NCI-H2171 treated with DMSO at 0.1 percent for 48 hours (cell line): ENCODE measurements at places on chromosomes 2 and 18.

GRCh38 chr2:238890131-238890530, 42.2 kb downstream of the TWIST2 start:
- no peak for DNase-seq

GRCh38 chr18:35038029-35038428, 3.2 kb upstream of the MAPRE2 start:
- DNase-seq = no peak

DNA sequence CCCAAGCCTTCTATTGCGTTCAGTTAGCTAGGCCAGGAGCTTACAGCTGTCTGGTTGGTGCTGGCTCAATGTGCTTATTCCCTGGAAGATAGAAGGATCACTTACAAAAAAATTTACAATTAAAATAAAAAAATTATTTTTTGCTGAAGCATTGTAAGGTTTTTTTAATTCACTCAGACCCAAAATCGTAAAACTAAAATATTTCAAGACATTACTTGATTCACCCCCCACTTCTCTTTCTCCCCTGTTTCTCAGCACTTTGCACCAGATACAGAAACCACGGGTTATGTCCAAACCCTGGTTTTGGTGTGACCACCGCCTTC, 911 bp upstream of the PTPRM start:
- peak; percentile 33 for DNase-seq

- DNase-seq = no peak
Measured at GRCh38 chr2:47897883-47898731, 8.2 kb downstream of the FBXO11 start.

DNA sequence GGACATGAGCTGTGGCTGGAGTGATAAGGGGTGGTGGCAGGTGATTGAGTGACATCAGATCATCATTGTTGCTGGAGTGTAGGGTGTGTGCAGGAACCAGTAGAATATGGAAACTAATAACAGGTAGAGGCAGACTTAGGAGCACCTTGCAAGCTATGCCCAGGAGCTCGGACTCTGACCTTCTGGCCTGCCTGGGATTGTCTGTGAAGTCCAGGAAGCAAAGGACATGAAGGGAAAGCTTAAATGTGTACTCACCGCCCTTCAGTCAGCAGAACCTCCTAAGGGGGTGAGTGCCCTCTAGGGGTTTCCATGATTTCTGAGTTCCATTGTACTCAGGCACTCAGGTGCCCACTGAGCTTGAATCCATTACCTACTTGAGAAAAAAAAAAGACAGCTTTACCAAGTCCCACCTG, 104.2 kb downstream of the CRIM1 start:
- DNase-seq = peak; percentile 6

GRCh38 chr18:26655525-26656430, 107.4 kb upstream of the KCTD1 start:
- DNase-seq = peak; percentile 63

- peak; percentile 52 for DNase-seq
Measured at GRCh38 chr2:42935692-42936671, 143.6 kb upstream of the HAAO start.

DNA sequence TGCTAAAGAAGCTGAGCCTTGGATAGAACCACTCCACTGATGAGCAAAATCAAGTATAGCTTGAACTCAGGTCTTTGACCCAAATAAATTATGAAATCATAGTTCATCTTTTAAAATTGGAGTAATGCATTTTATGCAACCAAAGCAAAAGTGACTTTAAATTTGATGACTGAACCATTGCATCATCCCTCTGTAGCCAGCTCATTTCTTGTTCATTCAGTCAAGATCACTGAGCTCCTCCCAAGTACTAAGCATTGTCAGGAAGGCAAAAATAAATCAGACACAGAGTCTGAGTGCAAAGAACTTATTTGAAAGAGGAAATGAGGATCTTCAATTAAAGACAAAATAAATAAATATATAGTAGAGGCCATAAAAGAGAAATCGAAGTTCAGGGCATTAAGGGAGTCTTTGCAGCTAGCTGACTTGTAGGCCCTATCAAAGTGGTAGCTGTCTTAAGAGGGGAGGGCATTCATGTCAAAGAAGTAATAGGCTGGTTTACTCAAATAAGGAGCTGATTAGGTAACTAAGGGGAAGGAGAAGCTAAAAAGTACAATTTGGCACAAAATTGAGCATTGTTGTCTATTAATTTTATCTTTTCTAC, 411.8 kb downstream of the MTX2 start:
- DNase-seq = no peak

DNA sequence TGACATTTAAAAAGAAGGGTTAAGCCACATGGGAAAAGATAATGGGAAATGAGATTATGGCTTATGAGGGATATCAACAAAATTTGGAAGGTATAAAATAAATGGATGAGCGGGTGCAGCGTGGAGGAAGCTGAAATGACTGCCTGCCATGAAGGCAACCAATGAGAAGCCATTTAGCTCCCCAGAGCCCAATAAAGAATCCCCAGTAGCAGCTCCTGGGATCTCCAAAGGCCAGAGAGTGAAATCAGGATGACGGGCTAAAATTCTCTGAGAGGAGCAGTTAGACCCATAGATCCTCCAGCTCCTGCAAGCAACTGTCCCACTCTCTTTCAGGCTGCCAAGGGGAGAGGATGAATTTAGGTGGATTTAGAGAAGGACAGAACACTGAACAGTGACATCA, 12.9 kb upstream of the MAPRE3 start:
- peak; percentile 15 for DNase-seq

DNA sequence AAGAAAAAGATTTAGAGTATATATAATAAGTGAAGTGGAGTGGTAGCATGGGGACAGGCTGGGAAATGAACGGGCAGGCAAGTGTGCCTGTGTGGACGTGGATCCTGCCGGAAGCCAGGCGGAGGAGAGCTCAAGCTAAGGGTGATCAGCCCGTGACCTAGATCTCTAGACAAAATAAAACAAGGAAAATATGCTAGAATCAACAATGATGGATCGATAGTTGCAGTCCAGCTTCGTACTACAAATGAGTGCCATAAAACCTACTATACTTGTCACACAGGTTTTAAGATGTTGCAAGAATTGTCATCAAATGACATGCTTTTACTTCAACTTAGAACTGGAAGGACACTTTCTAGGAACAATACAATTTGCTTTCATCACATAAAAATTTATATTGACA, 8.5 kb downstream of the EIF2AK2 start:
- no peak for DNase-seq

- DNase-seq = peak; percentile 62
Measured at GRCh38 chr2:233413559-233414272, 59.4 kb downstream of the DGKD start.

DNA sequence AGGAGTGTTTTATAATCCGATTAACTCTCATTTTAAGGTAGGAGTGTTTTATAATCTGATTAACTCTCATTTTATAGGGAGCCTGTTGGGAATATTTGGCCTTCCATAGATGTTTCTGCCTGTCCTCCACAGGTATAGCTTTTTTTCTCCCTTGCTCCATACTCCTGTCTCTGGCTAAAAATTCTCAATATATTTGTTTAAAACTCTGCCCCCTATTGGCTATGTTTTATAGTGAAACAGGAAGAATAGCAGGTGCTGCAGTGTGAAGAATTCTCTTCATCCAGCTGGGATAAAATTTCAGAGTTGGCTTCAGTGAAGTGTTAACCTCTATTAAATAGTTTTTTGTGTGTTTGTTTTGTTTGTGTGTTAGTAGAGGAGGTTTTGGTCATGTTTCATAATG, 1046.0 kb upstream of the TMEFF2 start:
- DNase-seq = no peak

- no peak for DNase-seq
Measured at GRCh38 chr2:8408560-8409460, 273.0 kb upstream of the ID2 start.

GRCh38 chr2:50489092-50489491, 542.8 kb downstream of the NRXN1 start:
- DNase-seq = no peak
